ENCODE measurements at places on chromosomes 16 and 17.

DNA sequence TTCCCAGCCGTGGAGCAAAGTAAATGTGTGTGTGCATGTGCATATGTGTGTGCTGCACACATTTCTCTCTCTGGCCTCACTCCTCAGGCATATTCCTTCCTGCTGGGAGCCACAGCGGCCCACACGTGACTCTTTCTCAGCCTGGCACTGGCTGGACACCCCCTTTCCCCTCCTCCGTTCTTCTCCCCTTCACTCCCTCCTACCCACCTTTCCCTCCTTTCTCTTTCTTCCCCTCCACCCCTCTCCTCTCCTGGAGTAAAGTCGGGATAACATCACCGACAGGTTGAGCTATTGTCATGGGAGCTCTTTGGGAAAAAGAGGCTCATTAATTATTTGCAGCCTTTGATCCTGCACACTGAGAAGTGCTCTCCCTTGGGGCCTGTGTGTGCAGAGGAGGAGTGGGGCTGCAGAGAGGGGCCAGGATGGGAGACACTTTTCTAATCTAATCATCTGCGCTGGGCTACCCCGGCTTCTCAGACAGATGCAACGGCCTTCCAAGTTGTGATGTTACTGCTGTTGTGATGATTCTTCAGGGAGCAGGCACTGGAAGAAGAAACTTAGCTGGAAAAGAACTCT is 126.3 kb upstream of the HSBP1 start:
- no peak for DNase-seq

DNA sequence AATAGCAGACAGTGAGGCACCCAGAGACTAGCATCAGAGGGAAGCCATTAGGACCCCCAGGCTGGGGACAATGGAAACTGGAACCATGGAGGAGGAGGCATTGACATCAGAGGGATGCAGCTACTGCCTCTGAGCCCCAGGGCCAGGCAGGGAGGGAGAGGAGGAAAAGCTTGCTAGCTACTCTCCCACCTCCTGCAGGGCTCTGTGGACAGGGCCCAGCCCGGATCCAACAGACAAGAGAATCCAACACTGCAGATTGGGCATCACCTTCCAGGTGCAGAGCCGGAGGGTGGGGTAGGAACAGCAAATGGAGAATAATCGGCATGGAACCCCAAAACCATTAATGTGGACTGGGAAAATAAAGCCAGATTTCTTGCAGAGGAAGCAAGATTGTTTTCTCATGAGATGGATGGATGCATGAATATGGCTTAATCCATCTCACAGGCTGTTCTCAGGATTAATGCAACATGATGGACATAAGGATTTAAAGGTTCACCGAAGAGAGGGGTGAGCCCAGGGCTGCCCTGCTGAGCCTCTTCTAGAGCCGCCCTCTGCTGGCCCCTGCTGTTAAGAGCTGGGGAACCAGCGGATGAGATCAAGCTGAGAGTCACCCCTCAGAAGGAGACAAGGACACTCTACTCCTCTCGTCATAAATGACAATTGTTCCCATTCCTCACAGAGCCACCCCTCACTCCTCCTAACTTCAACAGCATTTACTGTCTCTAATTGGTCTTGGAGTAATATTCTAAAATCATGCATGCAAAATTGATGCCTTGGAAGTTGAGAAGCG is 48.8 kb downstream of the DNAH3 start:
- no peak for DNase-seq

DNA sequence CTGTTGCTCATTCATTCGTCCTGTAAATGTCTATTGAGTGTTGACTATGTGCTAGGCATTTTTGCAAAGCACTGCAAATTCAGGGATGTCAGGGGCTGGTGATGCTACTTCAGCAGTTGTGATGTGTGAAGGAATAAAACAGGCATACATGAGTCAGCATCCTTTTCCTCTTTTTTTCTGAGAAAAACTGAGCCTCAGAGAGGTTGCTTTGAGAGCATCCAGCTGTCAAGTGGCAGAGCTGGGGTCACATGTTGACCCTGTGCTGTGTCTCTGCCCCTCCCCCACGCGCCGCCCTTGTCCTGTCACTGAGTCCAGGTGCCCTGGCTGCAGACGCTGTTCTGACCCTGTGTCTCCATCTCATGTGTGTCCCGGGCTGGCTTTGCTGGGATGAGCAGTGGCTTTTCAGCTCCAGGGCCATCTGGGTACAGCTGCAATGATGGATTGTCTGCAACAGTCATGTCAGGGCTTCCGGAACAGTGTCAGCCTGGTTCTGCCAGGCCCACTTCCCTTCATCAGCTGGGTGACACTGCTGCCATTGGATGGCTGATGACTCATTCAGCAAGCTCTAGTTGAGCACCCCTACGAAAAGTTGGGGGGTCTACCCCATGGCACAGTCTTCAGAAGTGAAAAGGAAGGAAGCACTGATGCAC is 14.9 kb downstream of the SEC14L5 start:
- no peak for DNase-seq

DNA sequence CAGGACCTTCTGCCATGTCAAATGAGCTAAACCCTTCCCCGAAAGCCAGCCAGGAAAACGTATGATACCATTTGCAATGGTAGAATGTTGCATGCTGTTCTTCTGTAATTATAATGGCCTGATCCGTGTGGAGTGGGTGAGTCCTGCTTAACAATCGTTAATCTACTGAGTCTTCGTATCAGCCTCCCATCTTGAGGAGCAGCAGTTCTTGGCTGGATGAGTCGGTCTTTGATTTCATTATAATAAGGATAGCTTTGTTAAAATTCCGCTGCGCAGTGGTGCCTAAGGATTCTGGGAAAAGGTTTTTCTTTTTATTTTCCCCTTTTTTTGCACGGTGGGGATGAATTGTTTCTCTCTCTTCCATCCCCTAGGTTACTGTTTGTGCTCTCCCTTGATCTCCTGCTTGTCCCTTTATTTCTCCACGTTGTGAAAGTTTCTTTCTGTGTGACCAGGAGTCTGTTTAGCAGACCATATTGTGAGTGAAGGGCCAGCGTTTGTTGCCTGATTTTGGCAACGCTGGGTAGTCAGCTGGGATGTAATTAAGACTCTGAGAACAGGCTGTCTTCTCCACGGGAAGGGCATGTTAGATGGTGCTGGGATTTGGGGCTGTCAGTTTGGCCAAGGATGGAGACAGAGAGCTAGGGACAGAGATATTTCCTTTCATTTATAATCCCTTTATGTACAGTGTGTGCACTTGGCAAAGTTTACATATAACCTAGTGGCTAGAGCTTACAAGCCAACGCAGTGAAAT is 263.0 kb downstream of the FTO start:
- DNase-seq, result no peak

DNA sequence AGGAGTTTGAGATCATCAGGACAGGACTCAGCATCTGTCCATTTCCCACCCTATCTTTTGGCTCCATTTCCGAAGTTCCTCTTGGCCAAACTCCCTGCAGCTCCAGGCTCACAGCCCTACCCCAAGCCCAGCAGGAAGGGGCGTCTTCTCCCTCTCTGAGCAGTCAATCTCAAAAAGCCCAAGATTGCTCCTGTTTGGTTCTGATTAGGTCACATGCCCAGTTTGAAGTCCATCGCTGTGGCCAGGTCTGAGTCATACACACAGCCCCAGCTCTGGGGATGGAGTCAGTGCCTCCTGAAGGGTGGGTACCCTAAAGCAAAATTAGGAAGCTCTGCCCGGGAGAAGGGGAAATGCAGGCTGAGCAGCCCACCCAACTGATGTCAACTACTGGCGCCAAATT is 23.9 kb downstream of the SNX20 start:
- DNase-seq, result no peak

GRCh38 chr17:66676421-66676820 is 158.5 kb upstream of the CACNG5 start:
- DNase-seq, result no peak

- no peak for DNase-seq
Measured at GRCh38 chr16:88681084-88681680, 5.1 kb downstream of the SNAI3 start.

Measured in cortex of kidney (tissue), 1 donor.